ENCODE measurements at places on chromosomes 12 and 14. TPM values are rescaled to one million over a fixed set of nuclear protein-coding genes. Genes with fewer than 3 reads are reported as not detected.

FOXN4 gene
- not detected for total RNA-seq

STAT2 gene
- total RNA-seq, result 60.8 TPM

CCDC175 gene
- not detected for total RNA-seq

GPR65 gene
- total RNA-seq, result 0.25 TPM

KRT79 gene
- 8.5 TPM for total RNA-seq

SERPINA10 gene
- not detected for total RNA-seq

EXOC3L4 gene
- total RNA-seq, result not detected

IRAK3 gene
- 3.2 TPM for total RNA-seq

SLC2A14 gene
- 1.4 TPM for total RNA-seq

KLRD1 gene
- 0.02 TPM for total RNA-seq

RASAL1 gene
- 58.9 TPM for total RNA-seq

BEGAIN gene
- total RNA-seq, result 1.8 TPM

CLEC9A gene
- total RNA-seq, result not detected

SIX1 gene
- 1.2 TPM for total RNA-seq

TUBA1B gene
- 215 TPM for total RNA-seq

LRP1-AS gene
- not detected for total RNA-seq

CLECL1 gene
- not detected for total RNA-seq

BDKRB1 gene
- total RNA-seq, result 1.5 TPM

TPH2 gene
- total RNA-seq, result not detected

TNS2 gene
- 59.3 TPM for total RNA-seq

TAS2R10 gene
- total RNA-seq, result 0.32 TPM

DLGAP5 gene
- 0.53 TPM for total RNA-seq

CCDC60 gene
- not detected for total RNA-seq

DAO gene
- total RNA-seq, result not detected

PRB2 gene
- 0.39 TPM for total RNA-seq

FAM90A1 gene
- total RNA-seq, result not detected

CIROP gene
- not detected for total RNA-seq

PIWIL1 gene
- 1.3 TPM for total RNA-seq

MGP gene
- 115 TPM for total RNA-seq

RNASE1 gene
- total RNA-seq, result 42.6 TPM

LRTM2 gene
- total RNA-seq, result not detected

CEBPE gene
- not detected for total RNA-seq

AQP2 gene
- not detected for total RNA-seq
